Amygdala (tissue), 56 donors: ENCODE measurements at places on chromosomes 4 and X.

GRCh38 chrX:40474205-40474626 is 106.6 kb upstream of the ATP6AP2 start:
- no peak for DNase-seq

- no peak for DNase-seq
Measured at GRCh38 chr4:111639120-111639690, 506.0 kb upstream of the FAM241A start.

- DNase-seq: no peak
Measured at GRCh38 chr4:83772685-83773084, 236.8 kb downstream of the GPAT3 start.

GRCh38 chr4:100742045-100742444 is 224.2 kb upstream of the EMCN start:
- DNase-seq: no peak

GRCh38 chr4:3654036-3654807 is 112.0 kb upstream of the ADRA2C start:
- DNase-seq: no peak

- no peak for DNase-seq
Measured at GRCh38 chrX:101958139-101958538, 26.3 kb upstream of the ZMAT1 start.

DNA sequence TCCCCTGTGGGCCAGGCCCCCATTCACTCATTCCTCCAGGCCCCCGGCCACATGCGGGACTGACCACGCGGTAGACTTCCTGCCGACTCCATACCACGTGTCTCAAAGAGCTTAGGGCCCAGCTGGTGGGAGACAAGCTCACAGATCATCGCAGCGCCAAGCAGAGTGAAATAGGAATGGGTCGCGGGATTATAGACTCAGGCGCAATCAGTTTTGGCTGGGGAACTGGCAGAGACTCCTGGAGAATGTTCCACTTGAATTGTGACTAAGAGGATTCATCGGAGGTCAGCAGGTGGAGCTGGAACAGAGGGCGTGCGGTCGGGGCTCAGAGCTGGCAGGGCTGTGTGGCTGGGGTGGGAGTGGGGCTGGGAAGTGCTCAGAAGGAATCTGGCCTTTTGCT is 15.6 kb downstream of the ATP2B3 start:
- DNase-seq: no peak

DNA sequence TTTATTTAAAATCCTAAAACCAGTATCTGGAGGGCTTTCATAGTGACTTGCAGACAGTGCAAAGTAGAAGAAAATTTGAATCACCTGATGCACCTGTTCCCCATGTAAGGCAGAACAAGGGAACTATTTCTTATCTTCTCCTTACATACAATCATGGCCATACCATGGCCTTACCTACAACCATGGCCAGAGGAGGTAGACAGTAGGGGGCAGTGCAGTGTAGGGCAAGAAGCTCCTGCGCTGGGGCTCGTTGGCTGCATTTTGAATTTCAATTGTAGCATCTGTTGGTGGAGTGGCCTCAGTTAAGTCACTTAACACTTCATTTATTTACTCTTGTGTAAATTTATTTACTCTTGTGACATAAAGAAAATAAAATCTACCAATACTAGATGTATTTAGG is 33.0 kb downstream of the GALNTL6 start:
- DNase-seq: no peak

DNA sequence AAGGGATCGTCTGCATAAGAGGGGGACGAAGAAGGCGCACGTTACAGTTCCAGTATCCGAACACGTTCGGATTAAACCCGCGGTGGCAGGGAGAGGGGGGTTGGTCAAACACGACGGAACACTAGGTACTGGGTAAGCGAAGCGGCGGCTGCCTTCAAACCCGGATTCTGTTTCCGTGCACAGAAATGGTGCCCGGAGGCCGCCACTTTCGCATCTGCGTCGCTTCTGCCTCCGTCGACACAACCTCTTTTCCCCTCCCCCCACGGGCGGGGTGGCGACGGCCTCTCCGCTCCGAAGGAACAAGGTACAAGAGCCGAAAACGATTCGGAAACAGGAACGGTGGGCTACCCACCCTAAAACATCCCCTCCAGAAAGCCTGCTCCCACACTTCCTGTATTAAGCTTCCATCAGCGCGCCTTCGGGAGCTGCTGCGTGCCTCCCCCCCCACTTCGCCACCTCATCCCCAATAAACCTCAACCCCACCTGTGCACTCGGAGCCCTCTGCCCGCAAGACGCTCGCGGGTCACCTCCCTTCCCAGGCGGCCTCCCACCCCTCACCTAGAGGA is 667 bp downstream of the G3BP2 start:
- no peak for DNase-seq

DNA sequence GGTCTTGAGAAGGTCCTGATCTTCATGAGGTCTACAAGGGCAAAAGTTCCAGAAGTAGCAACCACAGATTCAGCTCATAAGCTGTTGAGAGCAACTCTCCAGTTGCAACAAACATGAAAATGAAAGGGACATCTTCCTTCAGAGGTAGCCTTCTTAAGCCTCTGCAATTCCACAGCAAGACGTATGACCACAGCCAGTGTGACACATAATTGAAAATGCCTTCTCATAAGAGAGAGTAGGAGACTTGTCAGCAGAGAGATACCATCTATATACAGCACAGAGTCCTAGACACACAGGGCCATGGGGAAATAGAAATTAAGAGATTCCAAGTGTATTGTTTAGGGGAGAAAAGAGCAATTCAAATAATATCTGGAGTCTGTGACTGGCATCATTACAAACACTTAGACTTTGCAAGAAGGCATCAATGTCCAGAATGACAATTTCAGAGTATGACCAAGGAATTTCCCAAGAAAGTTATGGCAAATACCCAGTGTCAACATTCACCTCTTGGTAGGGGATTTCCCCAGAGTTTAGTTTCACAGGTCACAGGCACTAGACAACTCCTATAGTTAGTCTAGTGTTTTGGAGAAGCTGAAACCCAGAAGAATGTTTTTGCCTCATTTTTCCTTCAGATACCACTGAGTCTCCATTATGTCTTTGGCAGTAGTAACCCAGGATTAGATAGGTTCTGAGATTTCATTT is 340.3 kb downstream of the ZNF674 start:
- no peak for DNase-seq

DNA sequence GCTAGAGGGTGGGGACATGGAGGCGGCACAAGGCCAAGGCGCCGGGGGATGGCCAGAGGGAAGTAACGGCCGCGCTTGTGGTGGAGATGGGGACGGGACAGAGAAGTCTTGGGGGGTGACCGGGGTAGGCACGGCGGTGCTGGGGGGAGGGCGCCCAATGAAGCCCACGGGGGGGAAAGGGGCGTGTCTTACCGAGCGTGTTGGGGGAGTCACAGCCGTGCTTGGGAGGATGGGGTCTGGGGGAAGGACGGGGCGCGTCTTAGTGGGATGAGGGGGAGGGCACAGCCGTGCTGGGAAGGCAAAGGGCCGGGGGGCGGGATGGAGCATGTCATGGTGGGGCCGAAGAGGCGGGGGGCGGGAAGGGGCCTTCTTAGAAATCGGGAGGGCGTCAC is 952 bp downstream of the ARSD start:
- peak; percentile 23 for DNase-seq

- no peak for DNase-seq
Measured at GRCh38 chrX:74119016-74119910, 184.7 kb upstream of the ZCCHC13 start.

- DNase-seq: no peak
Measured at GRCh38 chr4:183469936-183470335, 25.5 kb downstream of the CDKN2AIP start.

DNA sequence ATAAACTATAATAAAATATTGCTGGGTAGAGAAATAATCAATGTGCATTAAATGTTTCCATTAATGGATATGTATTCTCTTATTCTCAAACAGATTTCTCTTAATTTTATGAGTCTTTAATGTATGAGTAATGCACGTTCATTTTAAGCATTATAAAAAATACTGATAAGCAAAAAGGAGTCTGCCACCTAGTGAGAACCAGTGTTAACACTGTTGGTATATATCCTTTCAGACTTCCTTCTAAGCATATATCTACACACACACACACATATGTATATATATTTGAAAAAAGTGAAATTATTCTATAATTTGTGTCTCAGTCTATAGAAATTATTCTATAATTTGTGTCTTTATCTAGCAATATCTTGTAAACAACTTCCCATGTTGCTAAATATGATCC is 49.9 kb upstream of the MTMR1 start:
- DNase-seq: no peak

GRCh38 chr4:14233126-14233525 is 605.6 kb upstream of the BOD1L1 start:
- DNase-seq: no peak

DNA sequence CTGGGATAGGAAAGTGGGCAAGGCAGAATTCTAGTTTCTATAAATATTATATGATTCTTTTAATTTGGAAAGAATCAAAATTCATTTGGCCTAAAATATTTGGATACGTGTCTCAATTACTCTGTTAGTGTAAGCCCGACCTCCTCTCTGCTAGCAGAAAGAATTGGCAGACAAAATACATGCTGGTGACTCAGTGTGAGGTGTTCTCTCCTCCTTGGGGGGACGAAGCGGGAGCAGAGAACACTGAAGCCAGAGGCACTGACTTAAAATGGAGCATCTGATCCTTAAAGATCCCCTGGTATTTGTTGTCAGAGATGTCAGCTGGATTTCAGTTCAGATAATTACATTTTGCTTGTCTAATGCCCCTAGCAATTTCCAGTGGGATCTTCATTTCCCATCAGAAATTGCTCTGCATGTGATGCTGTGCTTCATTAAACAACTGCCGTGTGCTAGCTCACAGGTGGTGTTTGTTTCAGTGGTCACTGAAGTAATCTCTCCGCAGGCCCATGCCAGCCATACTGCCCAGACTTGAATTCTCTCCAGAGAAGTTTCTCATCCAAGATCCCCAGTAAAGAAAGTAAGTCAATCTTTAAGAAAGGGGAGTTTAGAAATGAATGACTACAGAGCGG is 188.7 kb upstream of the TLL1 start:
- DNase-seq: no peak

- no peak for DNase-seq
Measured at GRCh38 chr4:137310166-137310565, 222.1 kb downstream of the PCDH18 start.

DNA sequence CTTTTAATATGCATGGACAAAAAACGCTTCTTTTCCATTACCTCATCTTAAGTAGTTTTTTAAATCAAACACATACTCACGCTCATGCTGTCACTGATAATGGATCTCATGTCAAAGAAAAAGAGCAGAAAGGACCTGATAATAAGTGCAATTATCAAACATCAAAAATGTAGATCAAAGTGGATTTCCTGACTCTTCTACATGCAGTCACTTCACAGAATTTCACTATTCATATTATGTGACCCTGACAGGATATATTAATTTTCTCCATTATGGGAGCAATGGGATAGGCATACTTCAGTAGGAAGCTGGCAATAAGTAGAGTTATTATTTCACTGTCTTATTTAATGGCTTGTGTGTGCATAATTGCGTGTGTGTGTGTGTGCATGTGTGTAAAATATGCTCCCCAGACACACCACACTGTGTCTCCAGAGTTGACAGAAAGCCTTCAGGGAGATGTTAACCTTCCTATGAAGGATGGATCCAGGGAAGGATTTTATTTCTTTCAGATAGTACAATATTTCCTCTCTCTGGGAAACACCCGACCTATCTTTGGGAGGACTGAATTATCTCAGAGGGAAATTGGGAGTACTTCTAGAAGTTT is 445.2 kb downstream of the SH2D1A start:
- DNase-seq: no peak

GRCh38 chrX:78658845-78659744 is at the start of gene RTL3:
RTL3 (minus strand) TSS chrX:78659328; CDS start chrX:78658420, 908 bp downstream.
- no peak for DNase-seq

- DNase-seq: no peak
Measured at GRCh38 chr4:122450847-122451246, 5.7 kb downstream of the IL2 start.

GRCh38 chr4:11179796-11180195 is 248.9 kb downstream of the HS3ST1 start:
- no peak for DNase-seq

DNA sequence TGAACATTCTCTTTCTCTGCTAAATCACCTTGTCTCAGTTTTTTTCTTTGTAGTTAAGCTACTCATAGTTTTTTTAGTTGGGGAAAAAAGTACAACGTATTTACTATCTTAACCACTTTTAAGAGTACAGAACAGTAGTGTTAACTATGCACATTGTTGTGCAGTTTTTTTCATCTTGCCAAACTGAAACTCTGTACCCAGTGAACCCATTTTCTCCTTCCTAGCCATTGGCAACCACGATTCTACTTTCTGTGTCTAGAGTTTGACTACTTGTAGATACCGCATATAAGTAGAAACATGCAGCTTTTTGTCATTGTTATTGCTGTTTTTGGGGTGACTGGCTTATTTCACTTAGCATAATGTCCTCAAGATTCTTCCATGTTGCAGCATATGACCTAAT is 10.0 kb downstream of the N4BP2 start:
- DNase-seq: no peak
